ENCODE measurements at places on chromosomes 3 and 15.

DNA sequence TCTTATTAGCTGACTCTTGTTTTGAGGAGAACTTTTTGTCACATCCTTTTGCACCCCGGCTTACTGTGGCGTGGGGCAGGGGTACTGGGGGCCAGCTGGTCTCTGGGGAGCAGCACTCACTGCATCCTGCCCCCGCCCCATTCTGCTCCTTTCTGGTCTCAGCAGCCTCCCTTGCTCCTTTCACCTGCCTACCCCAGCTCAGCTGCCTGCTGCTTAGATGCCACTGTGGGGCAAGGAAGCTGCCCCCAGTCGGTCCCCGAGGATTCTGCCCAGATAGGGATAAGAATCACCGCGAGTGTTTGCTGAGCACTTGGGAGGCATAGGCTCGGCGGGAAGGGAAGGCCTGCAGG lies 32.0 kb downstream of the APBA2 start:
- DNase-seq, result no peak

GRCh38 chr3:190564175-190564574 lies 50.3 kb downstream of the IL1RAP start:
- DNase-seq, result no peak

DNA sequence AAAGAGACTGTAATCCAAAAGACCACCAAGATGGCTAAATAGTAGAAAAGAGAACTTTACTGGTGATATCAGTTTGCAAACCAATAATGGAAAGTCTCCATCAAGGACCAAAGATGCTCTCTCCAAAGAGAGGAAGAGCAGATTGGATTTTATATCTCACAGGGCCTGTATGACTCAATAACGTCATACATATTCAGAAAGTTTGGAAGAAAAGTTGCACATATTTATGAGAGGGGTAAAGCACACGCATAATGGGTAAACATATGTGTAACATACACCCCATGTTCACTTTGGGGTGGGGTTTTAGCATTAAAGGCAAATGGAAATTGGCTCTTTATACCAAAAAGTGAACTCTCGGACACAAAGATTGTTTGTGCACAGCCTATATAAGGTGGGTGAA lies 274.5 kb upstream of the POU1F1 start:
- DNase-seq, result no peak

GRCh38 chr3:103048068-103048722 lies 613.4 kb downstream of the ZPLD1 start:
- peak; percentile 43 for DNase-seq

DNA sequence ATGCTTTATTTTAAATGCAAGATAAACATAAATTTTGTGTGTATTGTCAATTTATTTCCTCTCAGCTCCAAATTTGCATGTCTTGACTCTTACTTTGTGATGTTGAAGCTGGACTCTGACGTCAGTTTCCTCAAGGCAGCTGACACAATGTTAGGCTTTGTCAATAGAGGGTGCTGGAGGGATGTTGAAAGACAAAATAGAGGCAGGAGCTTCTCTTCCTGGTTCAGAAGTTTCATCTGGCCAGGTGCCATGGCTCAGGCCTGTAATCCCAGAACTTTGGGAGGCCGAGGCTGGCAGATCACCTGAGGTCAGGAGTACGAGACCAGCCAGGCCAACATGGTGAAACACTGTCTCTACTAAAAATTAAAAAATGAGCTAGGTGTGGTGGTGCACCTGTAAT lies 408.6 kb downstream of the GBE1 start:
- peak; percentile 14 for DNase-seq

- DNase-seq, result peak; percentile 70
Observed at GRCh38 chr3:112013058-112013783, 14.5 kb downstream of the TAGLN3 start.
